ENCODE measurements at places on chromosomes 3 and 15. TPM values are rescaled to one million over a fixed set of nuclear protein-coding genes. Genes with fewer than 3 reads are reported as not detected.

WNT5A gene
- total RNA-seq, result not detected

ABI3BP gene
- not detected for total RNA-seq

GOLGA8T gene
- total RNA-seq, result not detected

STT3B gene
- 120 TPM for total RNA-seq

WDR49 gene
- 0.09 TPM for total RNA-seq

ADAM10 gene
- 103 TPM for total RNA-seq

GOLGA8B gene
- 234 TPM for total RNA-seq

KIF7 gene
- total RNA-seq, result 1.9 TPM

DNA sequence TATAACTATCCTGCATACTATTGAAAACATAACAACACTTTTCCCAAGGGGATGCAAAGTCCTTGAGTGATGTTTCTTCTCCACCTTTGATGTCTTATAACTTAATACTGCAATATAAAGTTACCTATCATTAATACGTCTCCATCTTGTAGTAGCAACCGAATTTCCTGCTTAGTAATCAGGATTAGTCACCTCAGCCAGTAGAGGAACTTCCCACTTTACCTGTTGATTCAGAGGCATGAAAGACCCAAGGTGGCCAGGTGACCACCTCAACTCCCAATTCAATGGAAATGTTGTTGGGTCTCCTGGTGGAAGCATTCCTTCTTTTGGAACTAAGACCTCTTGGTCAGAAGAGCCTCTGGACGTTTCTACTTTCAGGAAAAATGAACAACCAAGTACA, 3.5 kb upstream of the TMCC1 start:
- no peak for DNase-seq

GRCh38 chr3:45777111-45777745, 19.1 kb downstream of the SLC6A20 start:
- DNase-seq, result no peak

DNA sequence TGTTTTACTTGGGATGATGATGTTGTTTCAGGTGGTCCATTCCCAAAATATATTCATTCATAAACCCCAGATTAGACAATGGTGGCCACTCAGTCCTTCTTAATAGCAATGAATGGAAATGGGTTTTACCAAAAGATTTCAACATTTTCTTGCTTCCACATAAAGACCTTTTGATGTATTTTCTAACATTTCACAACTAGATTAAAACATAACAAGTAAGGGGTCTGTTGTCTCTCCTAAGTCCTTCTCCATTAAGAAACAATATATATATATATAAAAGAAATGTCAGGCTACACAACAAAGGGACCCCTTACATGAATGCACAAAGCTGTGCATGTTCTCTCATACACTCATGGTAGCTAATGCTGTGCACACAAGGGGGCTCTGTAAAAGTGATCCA, 176.4 kb downstream of the ANXA2 start:
- no peak for DNase-seq

GRCh38 chr3:66428733-66429132, 72.1 kb downstream of the LRIG1 start:
- no peak for DNase-seq

DNA sequence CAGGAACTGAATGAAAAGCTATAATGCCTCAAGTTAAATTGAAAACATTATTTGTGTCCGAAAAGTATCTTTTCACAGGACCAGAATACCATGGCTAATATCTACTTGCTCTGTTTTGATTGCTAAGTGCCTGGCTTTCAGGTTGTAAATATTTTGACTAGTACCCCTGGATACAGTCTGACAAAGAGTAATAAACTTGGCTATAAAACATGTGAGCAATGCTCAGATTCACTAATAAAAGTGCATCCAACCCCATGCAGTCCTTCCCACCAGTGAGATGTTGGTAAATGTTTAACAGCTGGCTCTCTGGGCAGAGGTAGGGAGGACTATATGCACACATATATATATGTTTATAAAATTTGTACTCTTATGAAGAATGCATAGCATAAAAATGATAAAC, 281.8 kb upstream of the TGFBR2 start:
- DNase-seq, result no peak

GRCh38 chr3:87090631-87091030, 99.7 kb upstream of the VGLL3 start:
- DNase-seq, result no peak

DNA sequence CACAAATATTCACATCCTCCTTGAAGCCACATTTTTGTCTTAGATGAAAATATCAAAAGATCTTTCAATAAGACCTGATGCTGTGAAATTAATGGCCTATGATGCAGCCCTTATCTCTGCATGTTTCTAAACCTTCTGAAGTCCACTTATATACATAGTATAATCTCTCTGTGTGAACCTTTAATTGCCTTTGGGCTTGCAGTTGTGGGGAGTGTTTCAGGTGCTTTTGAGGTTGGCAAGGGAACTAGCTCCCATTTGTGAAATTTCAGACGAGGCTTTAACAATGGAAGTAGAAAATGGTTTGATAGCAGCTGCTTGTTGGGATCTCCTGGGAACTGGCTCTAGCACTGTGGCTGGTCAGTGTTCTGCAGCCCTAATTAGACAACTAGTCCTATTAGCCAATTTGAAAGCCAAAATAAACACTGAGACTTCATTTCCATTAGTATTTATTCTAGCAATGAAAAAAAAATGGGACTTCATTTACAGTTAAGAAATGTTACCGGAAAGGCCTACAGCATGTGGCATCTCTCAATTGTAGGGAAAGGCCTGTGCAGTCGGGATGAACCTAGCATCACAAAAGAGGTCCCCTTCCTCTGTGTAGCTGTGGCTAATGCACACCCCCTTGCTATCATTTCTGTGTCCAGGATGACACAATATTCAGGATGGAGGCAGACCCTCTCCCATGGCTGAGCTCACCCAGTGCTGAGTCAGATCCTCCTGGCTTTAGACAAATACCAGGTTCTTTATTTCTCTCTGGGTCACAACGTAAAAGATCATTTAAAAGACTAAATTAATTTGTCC, 140.7 kb upstream of the TRIM42 start:
- no peak for DNase-seq

GRCh38 chr3:38374221-38374620, 27.6 kb downstream of the XYLB start:
- peak; percentile 86 for DNase-seq

GRCh38 chr3:14172496-14172895, 5.9 kb downstream of the XPC start:
- no peak for DNase-seq

DNA sequence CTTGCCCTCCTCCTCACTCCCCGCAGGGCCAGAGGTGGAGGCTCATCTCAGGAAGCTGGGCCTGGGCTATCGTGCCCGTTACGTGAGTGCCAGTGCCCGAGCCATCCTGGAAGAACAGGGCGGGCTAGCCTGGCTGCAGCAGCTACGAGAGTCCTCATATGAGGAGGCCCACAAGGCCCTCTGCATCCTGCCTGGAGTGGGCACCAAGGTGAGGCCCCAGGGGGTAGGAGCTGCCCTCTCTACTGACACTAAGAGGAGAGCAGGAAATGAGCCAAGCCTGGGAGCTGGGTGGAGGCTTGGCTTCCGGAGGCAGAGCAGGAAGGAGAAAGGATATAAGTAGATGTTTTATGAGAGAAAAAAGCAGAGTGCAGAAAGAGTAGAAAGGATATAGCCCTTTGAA, 4.9 kb downstream of the OGG1 start:
- peak; percentile 69 for DNase-seq

DNA sequence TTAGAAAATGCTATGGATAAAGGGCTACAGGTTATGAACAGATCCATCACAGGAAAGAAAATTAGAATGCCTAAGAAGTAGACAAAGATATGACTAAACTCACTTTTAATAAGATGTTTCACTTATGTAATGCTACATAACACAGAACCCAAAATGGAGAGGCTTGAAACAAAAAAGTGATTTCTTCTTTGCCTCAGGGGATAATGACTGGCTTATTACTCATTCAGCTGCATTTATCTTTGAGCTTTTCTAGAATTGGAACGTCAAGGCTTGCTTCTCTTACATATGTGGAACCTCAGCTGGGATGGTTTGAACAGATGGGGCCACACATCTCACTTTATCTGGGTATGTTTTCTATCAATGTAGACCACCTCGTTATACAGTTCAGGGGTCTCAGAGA, 120.6 kb upstream of the EPHA3 start:
- DNase-seq, result no peak

- DNase-seq, result no peak
These were observed 424 bp downstream of the HAUS2 start for GRCh38 chr15:42549032-42549491.

DNA sequence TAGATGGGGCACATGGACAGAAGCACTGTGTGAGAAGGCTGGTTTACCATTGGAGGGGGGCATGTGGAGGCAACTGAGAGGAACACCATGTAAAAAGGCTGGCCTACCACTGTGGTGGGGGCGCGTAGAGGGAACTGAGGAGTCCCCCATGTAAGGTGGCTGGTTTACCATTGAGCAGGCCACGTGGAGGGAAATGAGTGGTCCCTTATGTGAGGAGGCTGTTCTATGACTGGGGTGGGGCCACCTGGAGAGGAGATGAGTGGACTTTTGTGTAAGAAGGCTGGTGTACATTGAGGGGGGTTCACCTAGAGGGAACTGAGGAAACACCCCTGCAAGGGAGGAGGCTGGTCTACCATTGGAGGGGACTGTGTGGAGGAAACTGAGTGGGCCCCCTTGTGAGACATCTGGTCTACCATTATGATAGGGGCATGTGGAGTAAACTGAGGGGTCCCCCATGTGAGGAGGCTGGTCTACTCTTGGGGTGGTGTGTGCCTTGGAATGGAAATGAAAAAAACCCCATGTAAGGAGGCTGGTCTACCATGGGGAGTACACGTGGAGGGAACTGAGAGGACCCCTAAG, 156.9 kb downstream of the FBLN2 start:
- no peak for DNase-seq

DNA sequence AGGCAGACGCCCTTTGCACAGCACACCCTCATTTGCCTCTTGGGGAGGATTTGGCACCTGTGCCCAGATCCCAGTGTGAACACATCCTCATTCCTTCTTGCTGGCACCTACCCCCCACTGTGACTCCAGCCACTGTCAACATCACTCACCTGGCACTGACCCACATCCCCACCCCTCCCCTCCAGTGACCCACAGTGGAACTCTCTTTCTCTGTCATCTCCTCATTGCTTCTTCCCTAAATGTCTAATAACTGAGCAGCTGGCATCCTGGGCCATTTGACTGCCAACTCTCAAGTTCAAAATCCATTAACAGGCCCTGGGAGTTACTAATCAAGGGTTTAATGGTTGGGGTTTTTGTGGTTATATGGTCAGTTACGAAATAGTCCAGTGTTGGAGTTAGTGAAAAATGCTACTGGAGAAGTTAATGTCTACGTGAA, 14.4 kb downstream of the SNAPC5 start:
- no peak for DNase-seq

- DNase-seq, result no peak
These were observed 63.7 kb downstream of the SLC12A8 start for GRCh38 chr3:125148836-125149235.

GRCh38 chr15:31270767-31271166, 55.9 kb upstream of the KLF13 start:
- peak; percentile 52 for DNase-seq

DNA sequence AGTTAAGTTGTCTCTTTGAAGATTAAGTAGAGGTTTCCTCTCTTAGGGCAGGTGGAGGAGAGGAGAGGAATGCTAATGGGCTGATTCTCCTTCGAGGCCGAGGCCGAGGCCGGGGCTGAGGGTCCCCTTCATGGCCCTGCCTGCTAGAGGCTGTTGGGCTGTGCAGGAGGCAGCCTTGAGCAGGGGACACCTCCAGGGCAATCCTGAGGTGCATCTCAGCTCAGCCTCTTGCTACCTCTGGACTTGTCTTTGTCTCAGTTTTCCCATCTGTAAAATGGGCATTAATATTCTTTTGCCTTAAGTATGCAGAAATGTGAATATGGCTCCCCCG, 97.7 kb upstream of the PRR20G start:
- no peak for DNase-seq

- no peak for DNase-seq
These were observed 25.2 kb downstream of the LRRK1 start for GRCh38 chr15:100944244-100944895.

GRCh38 chr3:52225452-52226228, at the start of gene TLR9:
TLR9 (minus strand) TSS chr3:52225645; CDS start chr3:52225529, 116 bp downstream.
- DNase-seq, result peak; percentile 67

DNA sequence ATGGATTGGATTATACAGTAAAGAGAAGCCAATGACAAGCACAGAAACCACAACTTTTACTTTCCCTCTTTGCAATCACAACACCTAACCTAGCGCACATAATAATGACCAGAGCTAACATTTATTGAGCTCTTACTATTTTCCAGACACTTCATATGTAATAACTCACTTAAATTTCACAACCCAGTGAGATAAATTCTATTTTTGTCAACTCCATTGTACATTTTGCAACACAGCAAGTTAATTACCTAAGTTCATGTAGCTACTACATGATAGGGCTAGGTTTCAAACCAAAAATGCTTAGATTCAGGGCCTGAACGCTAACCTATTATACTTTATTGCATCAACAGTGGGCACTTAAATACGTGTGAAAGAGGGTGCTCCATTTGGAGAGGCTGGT, 89.5 kb downstream of the GADL1 start:
- DNase-seq, result no peak

DNA sequence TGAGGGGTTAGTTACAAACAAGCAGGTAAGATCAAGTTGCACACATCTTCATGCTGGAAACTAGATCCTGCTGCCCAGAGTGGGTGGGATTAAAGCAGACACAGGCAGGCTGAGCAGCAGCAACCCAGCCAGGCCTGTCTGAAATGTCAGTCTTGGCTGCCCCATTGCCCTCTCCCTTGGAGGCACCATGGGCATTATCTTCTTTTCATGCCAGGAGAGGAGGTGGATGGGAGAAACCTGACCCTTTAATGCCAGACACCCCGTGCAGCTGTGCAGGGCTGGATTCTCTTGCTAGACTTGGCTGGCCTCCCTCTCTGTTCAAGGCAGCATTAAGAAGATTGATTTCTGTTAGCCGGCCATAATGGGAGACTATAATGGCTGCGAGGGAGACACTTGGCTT, 23.0 kb upstream of the EPHB1 start:
- no peak for DNase-seq

GRCh38 chr3:62875558-62876002, 364 bp upstream of the CADPS start:
- no peak for DNase-seq

- peak; percentile 70 for DNase-seq
These were observed 242.2 kb downstream of the SLCO3A1 start for GRCh38 chr15:92095693-92096092.

Data from activated CD4-positive, alpha-beta T cell treated with anti-CD3 and anti-CD28 coated beads, Interleukin-2, amount 10 ng/mL, durations not matched to agents 24 days and 14 days (primary cell).